AG04450 (cell line): ENCODE measurements at places on chromosomes 6 and 20.
A peak's percentile ranks its signal among the peaks of the same experiment; 100 is the strongest.

DNA sequence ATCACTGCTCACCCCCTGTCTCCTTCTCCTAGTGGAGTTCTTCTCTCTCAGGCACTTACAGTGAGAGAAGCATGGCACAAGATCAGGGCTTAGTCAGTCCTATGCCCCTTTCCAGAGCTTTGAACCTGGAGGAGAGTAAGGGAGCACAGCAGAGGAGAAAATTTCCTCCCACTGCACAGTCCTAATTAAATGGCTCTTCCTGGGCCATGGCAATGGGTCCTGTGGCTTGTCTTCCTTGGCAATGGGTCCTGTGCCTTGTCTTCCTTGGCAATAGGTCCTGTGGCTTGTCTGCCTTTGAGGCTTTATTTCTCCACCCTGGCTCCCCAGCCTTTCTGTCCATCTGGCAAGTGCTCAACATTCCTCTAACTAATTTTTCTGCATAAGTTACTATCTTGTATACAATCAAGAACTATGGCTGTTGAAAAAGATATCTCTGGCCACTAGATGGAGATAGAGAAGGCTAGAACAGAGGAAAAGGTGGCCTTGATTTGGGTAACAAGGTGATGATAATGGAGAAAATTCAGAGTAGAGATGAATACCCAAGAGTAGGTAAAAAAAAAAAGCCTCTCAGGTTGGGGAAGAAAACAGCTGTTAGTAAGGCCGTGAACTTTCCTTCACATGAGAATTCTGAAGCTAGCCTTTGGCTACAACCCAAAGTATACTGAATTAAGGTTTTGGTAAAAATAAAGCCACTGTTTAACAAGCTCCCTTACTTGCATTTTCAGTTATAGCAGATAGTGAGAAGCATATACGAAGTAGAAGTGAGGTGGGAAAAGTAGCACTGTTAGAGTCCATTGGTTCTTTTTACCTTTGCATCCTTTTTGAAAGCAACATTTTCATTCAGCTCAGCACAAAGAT is 504.9 kb downstream of the DOK5 start:
- DNase-seq = no peak

- DNase-seq = no peak
Measured at GRCh38 chr6:30931969-30932645, at the start of gene SFTA2. SFTA2 (minus strand) TSS chr6:30932170; CDS start chr6:30932096, 74 bp downstream.

DNA sequence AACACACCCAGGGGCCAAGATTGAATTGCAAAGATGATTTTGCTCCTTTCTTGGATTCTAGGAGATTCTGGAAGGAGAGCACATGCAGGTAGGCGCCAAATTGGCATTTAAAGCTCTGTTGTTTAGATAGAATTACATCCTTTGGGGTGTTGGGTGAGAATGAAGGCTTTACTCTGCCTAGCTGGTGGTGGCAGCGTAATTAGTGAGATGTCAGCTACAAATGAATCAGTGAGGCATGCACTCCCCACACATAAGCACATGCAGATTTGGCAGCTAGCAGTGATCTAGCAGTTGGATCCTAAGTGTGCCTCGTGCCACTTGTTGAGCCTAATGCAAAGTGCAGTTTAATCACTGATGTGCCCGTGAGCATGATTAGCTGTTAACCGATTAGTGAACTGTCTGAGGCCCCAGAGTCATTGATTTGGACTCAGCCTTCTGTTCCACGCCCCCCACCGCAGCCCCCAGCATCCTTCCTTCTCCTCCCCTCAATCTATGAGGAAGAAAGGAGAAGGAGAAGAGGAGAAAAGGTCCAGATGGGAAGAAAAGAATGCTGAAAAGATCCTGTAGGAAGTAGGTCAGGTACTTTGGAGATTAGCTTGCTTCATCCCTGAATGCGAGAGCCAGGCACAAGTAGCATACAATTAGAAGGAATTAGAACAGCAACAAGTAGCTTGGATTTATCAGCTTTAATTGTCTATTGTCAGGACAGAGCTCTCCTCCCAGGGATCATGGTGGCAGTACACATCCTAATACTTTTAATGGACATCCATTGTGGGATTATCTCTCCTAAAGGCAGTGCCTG is 6.0 kb upstream of the PRDM1 start:
- no peak for DNase-seq

DNA sequence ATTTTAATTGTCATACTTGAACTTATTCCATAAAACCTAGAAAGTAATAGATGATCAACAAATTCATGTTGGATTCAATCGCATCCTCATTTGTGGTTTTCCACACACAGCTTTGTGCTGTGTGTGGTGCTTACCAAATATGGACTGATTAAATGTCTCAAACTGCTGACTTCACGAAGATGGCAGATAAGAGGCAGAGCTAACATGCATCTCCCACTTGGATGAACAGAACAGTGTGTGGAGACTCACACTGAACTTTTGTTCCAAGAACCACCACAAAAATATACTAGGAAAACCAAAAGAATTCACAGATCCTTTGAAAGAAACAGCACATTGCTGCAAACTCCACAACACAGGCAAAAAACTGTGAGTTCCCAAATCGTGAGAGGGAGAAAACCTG is 603.7 kb downstream of the TENT5A start:
- DNase-seq = no peak

GRCh38 chr6:13299403-13299821 is 28.9 kb downstream of the TBC1D7 start:
- DNase-seq = no peak

DNA sequence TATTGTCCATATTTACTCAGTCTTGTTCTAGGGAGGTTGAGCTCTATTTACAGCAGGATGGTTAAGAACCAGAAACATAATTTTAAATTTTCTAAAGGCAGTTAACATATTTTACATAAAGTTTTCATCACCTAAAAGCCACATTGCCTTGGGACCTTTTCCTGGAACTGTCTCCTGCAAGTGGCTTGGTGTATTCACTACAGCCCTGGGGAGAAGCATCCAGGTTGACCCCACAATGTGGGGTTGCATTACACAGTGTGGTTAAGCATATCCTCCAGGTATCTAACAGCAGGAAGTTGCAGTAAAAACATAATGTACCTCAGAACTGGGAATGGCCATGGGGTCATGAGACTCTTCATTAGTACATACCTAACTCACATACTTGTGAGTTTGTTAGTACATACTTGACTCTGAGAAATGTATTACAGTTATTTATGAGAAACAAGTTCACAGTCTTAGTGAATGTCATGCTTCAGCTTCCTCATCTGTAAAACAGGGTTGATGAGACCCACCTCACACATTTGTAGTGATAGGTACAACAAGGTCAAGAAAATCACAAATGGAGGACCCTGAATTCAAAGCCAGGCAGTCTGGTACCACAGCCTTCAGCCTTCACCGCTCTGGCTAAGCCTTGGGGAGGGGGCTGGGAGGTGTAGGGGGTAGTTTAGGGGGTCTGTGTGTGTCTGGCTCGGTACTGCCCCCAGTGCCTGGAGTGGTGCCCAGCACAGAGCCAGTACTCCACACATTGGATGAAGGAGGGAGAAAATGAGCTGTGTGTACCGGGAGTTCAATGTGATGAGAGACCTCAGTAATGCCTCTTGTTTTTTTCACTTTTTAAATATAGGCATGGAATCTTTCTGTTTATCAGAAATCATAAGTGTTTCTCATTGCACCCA is 52.9 kb downstream of the KAT14 start:
- no peak for DNase-seq

DNA sequence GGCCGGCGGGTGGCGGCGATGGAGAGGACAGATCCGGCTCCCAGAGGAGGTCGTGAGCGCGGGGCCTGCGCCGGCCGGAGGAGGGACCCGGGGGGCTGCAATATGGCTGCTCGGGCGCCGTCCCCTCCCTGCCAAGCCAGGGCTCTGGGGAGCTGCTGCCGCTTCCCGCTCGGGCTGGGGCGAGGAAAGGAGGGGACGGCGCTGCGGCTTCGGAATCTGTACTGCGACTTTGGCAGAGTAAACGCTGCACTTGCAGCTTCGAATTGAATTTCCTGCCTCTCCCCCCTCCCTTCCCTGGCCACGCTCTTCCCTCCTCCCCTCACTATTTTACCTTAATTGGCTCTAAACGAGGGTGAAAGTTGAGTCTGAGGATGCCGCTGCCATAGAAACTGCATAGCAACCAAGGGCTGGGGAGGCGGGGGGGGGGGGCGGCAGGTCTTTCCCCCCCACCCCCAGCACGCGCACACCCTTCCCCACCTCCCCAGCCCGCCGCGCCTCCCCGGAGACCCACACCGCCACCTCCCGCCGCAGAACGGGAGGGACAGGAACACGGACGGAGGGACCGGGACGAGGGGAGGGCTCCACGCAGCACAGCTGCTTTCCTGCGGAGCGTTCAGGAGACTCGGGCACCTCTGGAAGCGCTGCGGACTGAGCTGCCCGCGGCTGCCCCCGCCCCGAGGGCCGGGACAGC is 93.9 kb downstream of the RNASET2 start:
- no peak for DNase-seq

- no peak for DNase-seq
Measured at GRCh38 chr6:93792746-93793145, 373.4 kb upstream of the EPHA7 start.

- DNase-seq = no peak
Measured at GRCh38 chr6:157068691-157069324, 254.5 kb downstream of the TMEM242 start.

- DNase-seq = peak; percentile 79
Measured at GRCh38 chr6:8085053-8085511, 17.3 kb downstream of the EEF1E1 start.

DNA sequence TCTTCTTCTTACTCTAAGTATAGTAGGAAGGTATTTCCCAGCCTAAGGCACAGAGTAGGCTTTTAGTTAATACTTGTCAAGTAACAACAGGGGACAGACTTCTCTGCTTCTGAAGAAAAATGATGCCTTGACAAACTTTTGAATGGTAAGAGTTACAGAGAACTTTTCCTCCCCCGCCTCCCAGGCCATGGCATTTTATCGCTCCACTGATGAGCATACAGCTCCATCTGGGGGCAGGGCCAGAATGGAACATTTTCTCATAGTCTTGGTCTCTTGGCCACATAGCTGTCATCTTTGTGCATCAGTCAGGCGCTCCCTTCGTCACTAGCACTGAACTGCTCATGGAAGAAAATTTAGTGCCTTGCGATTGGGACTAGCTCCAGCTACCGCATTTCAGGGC is 1066.8 kb upstream of the CITED2 start:
- no peak for DNase-seq

- DNase-seq = no peak
Measured at GRCh38 chr20:56428410-56428809, 16.4 kb downstream of the CASS4 start.

DNA sequence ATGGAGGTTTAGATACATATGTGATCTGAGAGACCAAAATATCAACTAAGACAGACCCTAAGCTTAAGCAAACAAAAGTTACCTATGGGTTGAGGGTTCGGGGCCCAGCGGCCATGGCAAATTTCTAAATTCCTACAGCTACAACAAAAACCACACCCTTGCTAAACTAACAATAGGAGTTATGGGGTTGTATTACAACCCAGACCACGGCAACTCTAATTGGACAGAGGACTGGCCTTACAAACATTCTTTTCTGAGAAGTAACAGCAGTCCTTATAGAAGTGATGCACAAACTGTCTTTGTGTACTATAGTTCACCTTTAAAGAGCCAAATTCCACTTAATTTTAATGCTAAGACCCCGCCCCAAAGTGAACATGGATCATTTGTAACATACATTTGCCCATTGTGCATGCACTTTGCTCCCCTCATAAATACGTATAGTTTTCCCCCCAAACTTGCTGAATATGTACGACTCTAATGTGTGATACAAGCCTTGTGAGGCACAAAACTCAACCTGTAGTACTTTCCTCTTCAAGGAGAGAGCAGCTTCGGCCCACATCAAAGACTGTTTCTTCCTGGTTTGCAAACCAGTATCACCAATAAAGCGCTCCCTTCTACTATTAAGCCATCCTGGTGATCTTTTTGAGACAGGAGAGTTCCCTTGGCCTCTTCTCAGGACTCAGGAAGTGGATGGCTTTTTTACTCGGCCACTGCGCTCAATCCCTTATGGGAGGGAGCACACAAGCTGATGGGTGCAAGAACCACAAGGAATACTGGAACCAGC is 25.6 kb upstream of the MBOAT1 start:
- no peak for DNase-seq

GRCh38 chr6:92810913-92811312 is 608.4 kb downstream of the EPHA7 start:
- peak; percentile 1 for DNase-seq

- no peak for DNase-seq
Measured at GRCh38 chr6:138601128-138601527, 101.8 kb upstream of the NHSL1 start.

DNA sequence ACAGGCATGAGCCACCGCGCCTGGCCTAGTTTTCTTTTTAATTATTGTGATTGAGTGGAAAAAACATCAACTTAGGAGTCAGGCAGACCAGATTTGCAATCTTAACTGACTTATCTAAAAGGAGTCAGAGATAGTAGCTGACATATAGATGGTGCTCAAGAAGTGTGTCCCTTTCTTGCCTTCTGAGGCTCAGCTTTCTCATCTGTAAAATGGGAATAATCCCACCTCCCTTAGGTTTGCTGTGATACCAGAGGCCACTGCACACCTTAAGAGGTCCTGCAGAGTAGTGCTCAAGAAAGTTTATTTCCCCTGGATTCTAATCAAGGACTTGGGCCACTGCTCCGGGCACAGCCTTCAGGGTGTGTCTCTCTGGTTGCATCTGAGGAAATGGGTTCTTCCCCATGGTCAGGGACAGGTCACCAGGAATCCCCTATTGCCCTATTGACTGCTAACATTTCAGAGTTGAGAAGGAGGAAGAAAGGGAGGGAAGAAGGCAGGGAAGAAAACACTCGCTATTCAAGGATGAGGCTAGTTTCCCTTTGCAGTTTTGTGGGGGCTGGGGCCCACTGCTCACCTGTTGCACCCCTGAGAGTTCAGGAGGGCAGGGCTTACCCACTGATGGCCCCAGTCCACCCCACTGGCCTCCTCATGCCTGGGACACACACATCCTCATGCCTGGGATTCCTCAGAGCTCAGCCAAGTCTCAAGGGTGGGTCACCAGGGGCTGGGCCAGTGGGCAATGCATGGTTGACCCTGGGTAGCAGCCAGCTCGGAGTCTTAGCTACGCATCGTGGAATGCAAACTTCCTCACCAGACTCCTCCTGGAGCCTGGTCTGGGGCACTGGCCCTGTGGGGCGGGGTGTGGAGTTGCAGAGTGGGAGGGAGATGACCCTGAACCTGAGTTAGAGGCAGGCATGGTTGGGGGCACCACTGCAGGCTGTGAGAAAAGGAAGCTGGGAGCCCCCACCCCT is 21.2 kb downstream of the C6orf132 start:
- no peak for DNase-seq

GRCh38 chr20:4073852-4074741 is 58.7 kb upstream of the RNF24 start:
- no peak for DNase-seq

- DNase-seq = no peak
Measured at GRCh38 chr20:54485631-54486030, 10.2 kb downstream of the DOK5 start.

DNA sequence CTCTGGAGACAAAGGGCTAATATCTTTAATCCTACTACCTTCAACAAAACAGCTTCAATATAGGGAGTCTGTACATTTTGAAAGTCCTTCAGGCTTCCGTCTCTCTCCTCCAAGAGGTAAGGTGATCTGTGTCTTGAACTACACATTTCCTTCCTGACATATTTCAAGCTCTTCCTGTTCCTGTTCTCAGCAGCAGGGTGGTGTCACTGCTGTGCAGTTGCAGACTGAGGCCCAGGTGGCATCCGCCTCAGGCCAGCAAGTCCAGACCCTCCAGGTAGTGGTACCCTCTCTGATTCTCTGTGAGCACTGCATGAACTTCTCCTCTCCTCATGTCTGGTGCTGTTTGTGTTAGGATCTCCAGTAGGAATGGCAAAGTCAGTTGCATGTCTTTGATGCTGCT is 7.8 kb downstream of the NFYA start:
- no peak for DNase-seq

GRCh38 chr6:116881236-116881635 is 4.2 kb downstream of the RFX6 start:
- no peak for DNase-seq
